Left lobe of liver (tissue), 2 donors: ENCODE measurements at places on chromosomes 12 and 14.

- DNase-seq: no peak
These were observed 980.0 kb downstream of the TMTC2 start for GRCh38 chr12:83666690-83667089.

DNA sequence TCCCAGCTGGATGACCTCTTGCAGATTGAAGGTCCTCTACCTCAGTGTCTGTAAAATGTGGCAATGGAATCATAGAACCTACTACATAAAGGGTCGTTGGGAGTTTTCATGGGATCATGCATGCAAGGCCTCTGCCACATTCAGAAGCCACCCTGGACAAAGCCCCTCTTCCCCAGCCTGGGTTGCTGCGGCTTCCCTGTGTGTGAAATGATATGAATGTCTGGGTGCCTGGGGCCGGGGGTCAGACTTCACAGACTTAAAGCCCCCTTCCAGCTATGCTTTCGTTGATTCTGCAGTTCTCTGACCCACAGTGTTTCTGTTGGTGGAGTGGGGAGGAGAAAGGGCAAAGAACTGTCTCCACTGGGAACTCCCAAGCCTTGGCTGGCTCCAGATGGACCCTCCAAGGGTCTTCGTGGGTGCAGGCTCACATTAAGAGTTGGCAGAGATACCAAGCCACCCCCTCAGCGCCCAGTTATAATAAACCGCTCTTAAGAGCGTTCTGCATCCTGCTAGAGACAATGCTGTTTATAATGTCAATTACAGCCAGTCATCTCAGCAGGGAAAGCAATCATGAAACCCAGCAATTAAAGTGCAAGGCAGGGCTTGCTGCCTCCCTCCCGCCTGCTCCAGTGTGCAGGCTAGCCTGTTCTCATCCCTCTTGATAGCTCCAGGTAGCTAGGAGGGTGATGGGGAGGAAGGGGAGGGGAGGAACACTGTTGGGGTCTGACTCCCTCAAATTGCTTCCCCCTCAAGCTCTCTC is 210.9 kb upstream of the FKBP4 start:
- no peak for DNase-seq

DNA sequence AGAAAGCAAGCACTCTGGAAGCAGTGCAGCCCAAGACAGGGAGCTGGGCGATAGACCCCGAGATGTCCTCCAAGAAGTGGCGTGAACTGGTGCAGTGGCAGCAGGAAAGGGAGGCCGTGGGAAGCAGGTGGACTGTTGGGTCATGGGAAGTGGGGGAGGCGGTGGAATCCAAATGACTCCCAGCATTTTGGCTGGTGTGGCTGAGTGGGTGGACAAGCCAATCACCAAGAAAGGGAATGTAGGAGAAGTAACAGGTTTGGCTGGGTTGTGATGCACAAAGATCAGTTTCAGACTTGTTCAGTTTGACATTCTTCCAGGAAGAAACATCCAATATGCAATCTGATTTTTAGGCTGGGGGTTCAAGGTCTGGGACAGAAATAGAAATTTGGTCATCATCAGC is 46.0 kb upstream of the KTN1 start:
- DNase-seq: no peak

DNA sequence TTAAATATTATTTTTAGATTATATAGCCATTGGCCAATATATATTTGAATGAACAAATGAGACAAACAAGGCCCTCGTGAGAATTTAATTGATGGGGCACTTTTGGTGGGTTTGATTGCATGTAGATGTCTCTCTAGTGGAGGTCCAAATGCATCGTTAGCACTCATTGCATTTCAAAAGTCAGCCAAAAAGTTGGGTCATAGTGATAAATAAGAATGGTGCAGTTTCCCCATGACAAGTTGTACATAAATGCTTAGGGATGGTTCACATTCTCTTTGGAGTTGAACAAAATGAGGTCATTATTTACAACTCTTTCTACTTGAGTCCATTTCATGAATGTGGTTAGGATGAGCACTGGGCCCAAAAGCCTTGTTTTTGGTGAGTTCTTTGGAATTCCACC is 1.0 kb downstream of the BEST3 start:
- no peak for DNase-seq

- DNase-seq: no peak
These were observed 1.7 kb upstream of the LDHB start for GRCh38 chr12:21659383-21659782.

DNA sequence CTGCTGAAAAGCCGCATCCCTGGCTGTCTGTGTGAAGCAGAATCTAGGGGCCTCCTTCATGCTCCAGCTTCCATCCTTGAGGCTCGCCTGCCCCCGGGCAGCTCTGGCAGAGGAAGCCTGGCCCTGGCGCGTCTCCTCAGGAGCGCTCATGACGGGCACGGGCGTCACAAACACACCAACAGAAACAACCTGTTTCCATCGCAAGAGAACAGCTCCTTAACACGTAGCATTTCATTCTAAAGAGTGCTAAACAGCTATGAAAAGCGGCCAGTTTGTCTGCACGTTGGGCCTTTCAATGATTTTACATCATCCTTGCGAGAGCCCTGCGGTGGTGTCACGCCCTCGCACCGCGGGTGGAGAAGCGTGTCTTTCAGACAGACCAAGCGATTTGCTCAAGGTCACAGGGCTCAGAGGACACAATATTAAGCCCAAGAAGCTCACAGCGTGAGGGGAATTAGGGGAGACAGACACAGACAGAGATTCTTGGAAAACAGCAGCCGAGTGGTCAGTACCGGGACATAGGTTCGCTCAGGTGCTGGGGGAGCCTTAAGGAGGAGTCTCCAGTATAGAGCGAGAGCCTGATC is 4.9 kb downstream of the ADGRD1 start:
- DNase-seq: no peak

- no peak for DNase-seq
These were observed 65.5 kb upstream of the SLC38A4 start for GRCh38 chr12:46891306-46891705.

DNA sequence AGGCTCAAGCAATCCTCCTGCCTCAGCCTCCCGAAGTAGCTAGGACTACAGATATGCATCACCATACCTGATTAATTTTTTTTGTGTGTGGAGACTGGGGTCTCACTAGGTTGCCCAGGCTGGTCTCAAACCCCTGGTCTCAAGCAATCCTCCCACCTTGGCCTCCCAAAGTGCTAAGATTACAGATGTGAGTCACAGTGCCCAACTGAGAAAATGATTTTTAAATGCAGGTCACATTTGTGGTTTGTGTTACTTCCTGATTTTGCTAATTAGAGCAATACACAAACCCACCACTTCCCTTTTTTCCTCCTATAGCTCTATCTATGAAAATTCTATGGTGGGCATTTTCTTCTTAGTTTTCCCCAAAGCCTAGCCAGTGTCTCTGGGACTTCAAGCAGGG is 45.5 kb upstream of the TMEM263 start:
- DNase-seq: no peak

DNA sequence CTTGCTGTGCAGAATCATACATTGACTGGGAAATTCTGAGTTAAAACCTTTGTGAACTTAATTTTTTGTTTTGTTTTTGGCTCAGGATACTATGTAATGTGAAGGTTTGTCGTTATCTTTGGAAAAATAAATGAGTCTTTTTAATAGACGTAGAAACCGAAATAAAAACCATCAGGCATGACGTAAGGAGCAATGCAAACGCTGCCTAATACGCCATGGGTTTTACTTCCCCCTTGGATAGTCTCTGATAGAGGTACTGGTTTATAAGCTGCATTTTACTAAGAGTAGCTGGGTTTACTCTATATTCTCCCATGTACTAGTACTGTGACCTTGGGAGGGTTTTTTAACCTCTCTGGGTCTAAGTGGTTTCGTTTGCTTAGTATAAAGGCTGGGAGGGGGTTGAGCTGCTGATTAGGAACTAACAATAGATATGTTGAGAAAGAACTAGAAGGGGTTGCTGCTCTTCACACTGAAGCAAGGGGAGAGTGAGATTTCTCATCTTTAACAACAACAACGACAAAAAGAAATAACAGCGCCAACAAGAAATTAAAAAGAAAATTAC is 66.8 kb upstream of the SLCO1C1 start:
- DNase-seq: no peak

DNA sequence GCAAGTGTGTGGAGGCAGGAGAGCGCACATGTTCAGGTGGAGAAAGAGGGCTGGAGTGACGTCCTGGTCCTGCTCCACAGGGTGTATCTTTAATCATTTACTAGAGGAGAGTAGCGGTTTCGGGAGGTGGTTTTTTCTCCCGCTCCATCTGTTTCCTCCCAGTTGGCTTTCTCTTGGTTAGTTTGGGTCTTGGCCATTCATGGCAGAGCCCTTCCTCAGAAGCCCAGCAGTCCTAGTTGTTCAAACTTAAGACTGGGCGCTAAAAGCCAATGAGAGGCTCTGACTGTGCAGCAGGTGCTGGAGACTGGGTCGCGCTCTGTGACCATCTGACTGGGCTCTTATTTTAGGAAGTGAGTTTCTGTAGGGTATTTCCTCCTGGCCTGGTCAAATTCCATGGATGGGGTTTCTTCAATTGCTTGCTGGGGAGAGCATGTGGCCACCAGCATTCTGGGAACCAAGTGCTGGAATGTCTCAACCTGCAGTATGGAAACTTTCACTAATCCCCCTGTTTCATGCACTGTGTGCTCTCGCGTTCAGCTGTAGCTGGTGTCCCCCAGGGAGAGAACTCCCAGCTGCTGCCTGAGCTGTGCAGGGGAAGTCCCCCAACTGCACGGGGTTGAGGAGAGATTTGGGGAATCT is 27.4 kb upstream of the TSPAN9 start:
- no peak for DNase-seq

- no peak for DNase-seq
These were observed 2.6 kb upstream of the OSBPL8 start for GRCh38 chr12:76562130-76562529.

DNA sequence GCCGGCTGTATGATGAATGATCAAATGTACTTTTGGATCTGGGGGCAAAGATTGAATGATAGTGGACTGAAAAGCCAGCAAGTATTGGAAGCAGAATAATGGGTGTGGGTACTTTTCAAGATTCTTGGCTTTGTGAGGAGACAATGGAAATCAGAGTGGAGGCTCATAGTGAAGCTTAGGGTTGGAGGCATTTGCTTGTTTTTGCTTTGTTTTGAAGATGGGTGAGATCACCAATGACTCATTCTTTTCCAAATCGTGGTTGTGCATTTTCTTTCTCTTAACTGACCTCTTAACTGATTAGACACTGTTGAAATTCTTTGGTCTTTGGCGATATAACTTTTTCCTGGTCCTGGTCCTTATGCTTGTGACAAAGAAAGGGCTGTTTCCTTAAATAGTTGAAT is 54.4 kb downstream of the PELI2 start:
- no peak for DNase-seq

DNA sequence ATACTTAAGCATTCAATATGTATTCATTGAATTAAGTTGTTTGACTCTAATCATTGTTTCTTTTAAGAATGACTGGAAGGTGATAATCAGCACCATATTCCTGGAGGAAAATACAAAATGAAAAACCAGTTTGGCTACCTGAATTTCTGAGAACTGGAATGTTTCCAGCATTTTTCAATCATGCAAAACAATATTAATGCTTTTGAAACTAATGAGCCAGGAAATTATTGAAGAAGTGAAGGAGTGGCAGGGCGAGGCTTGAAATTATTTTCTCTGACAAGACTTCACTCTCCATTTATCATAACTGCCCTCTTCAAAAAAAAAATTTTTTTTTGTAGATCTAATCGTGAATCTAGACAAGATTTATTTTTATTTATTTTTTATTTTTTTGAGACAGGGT is 19.0 kb downstream of the TMEM19 start:
- no peak for DNase-seq

- no peak for DNase-seq
These were observed 31.9 kb downstream of the TSPAN19 start for GRCh38 chr12:85004204-85004603.

- no peak for DNase-seq
These were observed 256.2 kb upstream of the CPNE8 start for GRCh38 chr12:39161465-39162085.

DNA sequence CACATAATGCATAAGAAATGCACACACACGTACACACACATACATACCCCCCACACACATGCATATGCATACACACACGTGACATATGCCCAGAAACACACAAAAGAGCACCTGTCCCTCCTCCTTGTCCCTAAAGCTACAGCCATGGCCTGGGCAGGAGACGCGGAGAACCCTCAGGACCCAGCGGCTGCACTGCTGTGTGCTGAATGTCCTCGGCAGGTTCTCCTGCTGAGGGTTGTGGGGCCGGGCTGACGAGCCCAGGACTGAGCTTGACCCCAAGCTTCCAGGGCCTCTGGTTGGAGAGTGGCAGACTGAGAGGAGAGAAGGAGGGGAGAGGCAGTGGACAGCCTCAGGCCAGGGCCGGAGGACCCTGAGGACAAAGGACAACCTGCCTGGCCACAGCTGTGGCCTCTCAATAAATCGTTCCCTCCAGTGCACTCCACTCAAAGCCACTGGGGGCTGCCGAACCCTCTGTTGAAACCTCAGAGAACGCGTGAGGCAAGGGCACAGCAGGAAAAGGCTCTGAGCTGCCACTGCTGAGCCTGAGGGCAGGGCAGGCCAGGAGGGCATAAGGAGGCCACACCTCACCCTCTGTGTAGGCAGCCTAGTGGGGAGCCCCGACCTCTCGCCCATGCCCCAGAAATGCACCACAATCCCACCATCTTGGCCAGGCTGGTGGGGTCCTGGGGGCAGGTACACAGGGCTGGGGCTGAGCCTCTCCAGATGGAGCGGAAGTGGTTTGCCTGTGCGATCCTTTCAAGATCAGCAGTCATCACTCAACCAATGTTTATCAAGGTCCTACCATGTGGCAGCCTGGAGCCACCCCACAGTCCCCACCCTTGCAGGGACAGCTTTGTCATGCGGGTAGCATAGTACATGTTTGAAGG is 3.1 kb downstream of the CACNA2D4 start:
- DNase-seq: peak; percentile 39
